Astrocyte of the cerebellum (primary cell): ENCODE measurements at places on chromosomes 2 and 18.

GRCh38 chr18:7133181-7133580, 15.6 kb upstream of the LAMA1 start:
- DNase-seq, result no peak

DNA sequence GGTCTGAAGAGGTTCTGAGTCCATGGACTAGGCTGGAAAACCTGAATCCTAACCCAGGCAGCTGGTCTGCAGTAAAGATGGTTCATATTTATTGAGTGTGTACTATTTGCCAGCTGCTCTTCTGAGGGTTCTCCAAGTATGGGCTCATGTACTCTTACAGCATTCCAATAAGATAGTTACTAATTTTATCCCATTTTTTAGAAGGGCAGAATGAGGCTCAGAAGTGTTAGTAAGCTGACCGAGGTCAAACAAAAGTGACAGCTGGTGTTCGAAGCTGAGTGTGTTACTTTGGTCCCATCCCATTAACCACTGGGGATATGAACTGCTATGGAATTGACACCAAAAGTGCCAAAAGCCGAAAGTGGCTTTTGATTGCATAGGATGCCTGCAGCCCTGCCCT, 76.9 kb downstream of the CABLES1 start:
- no peak for DNase-seq

DNA sequence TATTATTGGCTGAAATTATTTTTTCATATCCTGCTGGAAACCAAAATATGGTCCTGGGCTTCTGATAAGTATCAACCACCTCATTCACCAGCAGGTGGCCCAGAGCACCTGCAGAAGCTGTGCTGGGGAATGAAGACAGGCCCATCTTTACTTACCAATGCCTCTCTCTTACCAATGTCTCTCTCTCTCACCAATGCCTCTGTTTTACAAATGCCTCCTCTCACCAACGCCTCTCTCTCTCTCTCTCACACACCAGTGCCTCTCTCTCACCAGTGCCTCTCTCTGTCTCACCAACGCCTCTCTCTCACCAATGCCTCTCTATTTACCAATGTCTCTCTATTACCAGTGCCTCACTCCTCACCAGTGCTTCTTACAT, 2.3 kb upstream of the MAL start:
- no peak for DNase-seq

DNA sequence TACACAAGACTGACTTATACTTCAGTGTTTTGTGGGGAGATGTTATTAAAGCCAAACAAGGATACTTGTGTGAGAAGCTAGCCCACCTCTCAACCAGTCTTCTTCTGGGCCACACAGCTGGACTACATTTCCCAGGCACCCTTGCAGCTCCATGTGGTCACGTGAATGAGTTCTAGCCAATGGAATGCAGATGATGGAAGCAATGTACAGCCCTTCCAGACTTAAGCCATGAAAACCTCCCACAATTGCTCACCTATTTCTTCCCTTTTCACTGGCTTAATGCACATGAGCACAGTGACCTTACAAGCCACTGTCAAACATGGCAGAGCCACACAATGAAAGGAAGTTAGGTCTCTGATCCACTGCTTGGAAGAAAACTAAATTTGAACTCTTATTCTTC, 20.4 kb upstream of the FEZ2 start:
- DNase-seq, result peak; percentile 38

- peak; percentile 90 for DNase-seq
These were observed 3.0 kb downstream of the LBH start for GRCh38 chr2:30234180-30234971.

- DNase-seq, result no peak
These were observed 90.1 kb downstream of the MYCN start for GRCh38 chr2:16030206-16031057.

- DNase-seq, result no peak
These were observed 352.6 kb upstream of the DLGAP1 start for GRCh38 chr18:4807604-4808293.

GRCh38 chr2:6352247-6352646, 513.5 kb downstream of the CMPK2 start:
- DNase-seq, result no peak

GRCh38 chr18:2869207-2869606, 22.4 kb downstream of the EMILIN2 start:
- DNase-seq, result no peak

DNA sequence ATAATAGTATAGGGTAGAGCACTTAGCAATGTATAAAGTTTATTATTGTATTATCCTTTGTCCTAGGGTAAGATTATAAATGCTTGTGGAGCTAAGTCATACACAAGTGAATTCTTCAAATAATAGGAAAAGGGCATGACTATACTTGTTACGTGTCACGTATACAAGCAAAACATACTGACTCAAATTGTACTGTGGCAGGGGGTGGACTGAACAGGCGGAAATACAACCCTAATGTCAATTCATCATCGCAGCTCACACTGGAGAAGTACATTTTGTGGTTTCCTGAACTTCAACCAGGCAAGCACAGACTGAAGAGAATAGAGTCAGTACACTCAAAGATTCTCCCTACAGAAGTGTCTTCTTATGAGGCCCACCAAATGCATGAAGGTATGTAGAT, 201.0 kb downstream of the MBD2 start:
- peak; percentile 46 for DNase-seq

GRCh38 chr2:117958186-117958585, 55.7 kb downstream of the CCDC93 start:
- DNase-seq, result no peak

- DNase-seq, result no peak
These were observed 18.4 kb upstream of the TEX51 start for GRCh38 chr2:126880324-126880723.

DNA sequence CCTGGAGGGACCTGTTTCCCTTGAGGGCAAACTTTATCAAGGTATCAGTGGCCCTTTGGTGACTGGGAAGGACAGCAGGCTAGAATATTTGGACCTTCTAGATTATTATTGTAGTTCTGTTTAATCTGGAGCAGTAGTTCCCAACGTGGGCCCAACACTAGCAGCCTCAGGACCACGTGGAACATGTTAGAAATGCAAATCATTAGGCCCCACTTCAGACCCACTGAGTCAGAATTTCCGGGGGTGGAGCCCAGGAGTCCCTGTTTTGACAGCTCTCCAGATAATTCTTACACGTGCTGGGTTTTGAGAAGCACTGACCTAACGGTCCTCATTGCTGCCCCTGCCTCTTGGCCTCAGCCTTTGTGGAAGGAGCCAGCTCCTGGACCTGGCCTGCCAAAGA, 25.5 kb upstream of the DYNC2LI1 start:
- no peak for DNase-seq

DNA sequence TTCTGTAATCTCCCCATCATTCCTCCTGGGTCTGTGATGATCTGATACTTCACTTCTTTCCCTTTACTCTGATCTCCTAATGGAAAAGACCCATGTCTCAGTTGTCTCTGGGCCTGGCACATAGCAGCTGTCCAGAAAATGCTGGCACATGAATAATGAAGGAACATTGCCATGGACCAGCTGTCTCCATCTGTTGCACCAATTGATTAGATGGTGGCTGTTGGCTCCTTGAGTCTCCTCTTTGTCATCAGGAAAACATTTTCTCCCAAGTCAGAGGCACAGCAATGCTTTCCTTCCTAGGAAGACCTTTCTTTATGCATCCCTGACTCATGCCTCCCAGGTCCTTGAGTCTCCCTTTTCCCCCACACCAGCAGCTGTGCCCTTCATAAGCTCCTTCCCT, 286.2 kb upstream of the CXCR4 start:
- no peak for DNase-seq
